Body of pancreas (tissue), 4 donors: ENCODE measurements at places on chromosomes 2 and 18. TPM values are rescaled to one million over a fixed set of nuclear protein-coding genes. Genes with fewer than 3 reads are reported as not detected.

DNA sequence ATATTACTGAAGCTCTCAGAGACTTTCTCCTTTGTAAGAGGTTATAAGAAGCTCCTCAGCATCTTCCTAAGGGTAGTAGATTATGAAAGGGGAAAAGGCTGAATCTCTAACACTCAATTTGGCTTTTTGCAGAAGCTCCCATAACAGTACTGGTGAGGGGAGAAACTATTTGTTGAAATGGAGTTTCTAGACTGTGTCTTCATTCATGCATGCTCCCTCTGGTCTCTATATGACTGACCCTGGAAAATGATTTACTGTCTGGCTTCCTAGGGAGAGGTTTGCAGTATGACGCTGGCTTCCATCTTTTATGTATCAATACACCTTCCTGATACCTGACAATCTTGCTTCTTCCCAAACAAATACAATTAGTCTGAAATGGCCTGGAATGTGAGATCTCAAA lies 63.9 kb downstream of the LDAH start:
- no peaks in the 10 kb centered on the region for H3K27me3 ChIP-seq
- H3K27ac ChIP-seq, result no peak overlapping the region
- no peak for DNase-seq
- H3K4me3 ChIP-seq, result no peak overlapping the region
- H3K4me1 ChIP-seq, result no peaks in the 10 kb centered on the region

GRCh38 chr2:181367411-181367810 lies 89.8 kb upstream of the ITGA4 start:
- H3K4me3 ChIP-seq, result no peak overlapping the region
- no peaks in the 10 kb centered on the region for H3K36me3 ChIP-seq
- DNase-seq, result no peak
- H3K4me1 ChIP-seq, result no peaks in the 10 kb centered on the region
- H3K27ac ChIP-seq, result no peak overlapping the region

DNA sequence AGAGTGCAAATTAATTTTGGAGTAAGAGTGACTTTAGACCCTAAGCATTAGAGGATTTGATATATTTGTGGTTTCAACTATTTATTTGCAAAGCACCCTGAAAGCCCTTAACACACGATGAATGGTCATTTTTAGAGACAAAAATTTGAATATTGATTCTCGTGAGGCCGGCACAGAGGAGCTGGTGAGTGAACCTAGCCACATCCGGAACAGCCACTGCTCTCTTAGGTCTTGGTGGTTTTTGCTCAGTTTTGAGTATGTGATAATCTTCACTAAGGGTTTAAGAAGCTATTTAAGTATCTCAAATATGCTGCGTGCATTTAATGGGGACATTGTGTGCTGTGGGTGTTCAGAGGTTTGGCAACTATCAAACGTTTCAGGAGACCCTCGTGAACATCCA lies 204.8 kb downstream of the TSN start:
- no peaks in the 10 kb centered on the region for H3K36me3 ChIP-seq
- no peaks in the 10 kb centered on the region for H3K27me3 ChIP-seq
- no peak for DNase-seq
- H3K27ac ChIP-seq, result no peak overlapping the region

Gene IL36B
- not detected for total RNA-seq

Gene ACMSD
- 0.52 TPM for total RNA-seq

DNA sequence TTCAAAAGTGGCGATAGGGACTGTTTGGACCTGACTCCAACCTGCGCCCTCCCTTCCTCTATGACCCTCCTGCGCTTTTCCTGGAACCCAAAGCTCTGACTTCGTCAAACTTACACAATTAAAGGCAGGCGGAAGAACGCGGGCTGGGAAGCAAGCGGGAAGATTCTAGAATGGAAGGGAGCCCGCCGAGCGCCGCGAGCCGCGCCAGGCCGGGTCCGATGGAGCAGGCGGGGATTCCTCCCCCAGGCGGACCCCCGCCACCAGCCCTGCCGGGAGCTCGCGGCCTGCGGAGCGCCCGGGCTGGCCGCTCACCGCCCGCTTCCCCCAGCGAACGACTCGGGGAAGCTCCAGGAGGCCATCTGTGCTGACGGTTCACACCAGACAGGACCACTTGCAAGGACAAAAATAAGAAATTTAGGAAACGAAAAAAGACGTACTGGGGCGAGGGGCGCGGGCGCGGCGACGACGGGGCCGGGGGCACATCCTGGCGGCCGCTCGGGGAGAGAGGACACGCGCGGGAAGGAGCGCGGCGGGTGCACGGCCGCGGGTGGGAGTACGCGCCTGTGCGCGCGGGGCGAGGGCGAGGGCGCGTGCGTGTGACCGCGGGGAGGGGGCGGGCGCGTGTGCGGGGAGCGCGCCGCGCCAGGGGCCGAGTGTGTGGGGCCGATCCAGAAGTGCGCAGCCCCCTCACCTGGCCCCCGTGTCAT lies 1.1 kb upstream of the SALL3 start:
- H3K4me3 ChIP-seq, result no peak overlapping the region
- H3K4me1 ChIP-seq, result peaks cover 31% of the 10 kb centered on the region
- H3K27me3 ChIP-seq, result no peaks in the 10 kb centered on the region
- DNase-seq, result no peak
- H3K36me3 ChIP-seq, result no peaks in the 10 kb centered on the region
- H3K27ac ChIP-seq, result no peak overlapping the region

DNA sequence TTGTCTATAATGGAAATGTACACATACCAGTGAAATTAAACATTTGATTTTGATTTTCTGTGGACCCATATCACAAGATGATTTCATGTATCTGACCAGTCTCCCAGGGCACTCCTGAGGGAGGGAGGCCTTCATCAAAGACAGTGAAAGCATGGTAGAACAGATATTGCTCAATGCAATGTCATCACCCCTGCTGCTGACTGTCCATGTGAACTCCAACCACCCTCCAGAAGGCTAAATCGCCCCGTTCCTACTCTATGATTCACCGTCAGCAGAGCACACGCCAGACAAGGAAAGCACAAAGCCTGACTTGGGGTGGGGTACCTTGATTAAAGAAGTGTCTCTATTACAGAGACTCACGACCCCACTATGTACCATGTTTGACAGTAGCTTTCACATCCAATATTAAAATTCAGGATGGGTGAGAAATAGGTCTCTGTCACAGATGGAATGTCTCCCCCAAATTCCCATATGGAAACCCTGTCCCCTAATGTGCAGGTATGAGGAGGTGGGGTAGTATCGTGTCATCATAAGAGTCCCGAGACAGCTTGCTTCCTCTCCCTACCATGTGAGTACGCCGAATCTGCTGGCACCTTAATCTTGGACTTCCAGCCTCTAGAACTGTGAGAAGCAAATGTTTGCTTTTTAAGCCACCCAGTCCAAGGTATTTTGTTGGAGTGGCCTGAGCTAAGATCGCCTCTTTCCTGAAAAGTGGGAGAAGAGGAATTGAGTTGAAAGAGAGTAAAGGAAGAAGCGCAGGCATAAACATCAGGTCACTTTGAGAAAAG lies 42.4 kb downstream of the CYB5A start:
- H3K27me3 ChIP-seq, result no peaks in the 10 kb centered on the region
- peaks cover 45% of the 10 kb centered on the region for H3K4me1 ChIP-seq
- no peak overlapping the region for H3K4me3 ChIP-seq
- DNase-seq, result no peak
- H3K27ac ChIP-seq, result peak overlapping the region; percentile 28

DNA sequence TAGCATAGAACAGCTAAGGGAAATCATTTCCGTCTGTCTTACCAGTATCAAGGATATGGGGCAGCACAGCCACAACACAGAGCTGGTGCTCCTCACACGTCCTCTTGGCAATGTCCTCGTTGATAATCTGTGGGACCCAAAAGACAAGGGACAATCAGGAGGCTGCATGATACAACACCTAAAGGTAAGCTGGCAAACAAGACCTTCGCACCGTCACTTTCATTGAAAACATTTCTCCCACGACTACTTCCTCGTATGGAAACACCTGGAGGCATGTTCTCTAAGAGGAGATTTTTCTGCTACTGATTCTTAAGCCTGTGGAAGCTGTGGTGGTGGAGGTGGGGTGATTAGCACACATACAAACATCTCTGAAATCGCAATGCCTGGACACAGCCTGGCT lies 23.7 kb downstream of the PDIA6 start:
- H3K36me3 ChIP-seq, result peaks cover 5% of the 10 kb centered on the region
- no peak overlapping the region for H3K27ac ChIP-seq
- no peak for DNase-seq
- H3K4me3 ChIP-seq, result no peak overlapping the region
- H3K4me1 ChIP-seq, result no peaks in the 10 kb centered on the region
- no peaks in the 10 kb centered on the region for H3K27me3 ChIP-seq

Gene DLX1
- total RNA-seq, result not detected
